Amygdala (tissue), 56 donors: ENCODE measurements at places on chromosomes 6 and 20.

DNA sequence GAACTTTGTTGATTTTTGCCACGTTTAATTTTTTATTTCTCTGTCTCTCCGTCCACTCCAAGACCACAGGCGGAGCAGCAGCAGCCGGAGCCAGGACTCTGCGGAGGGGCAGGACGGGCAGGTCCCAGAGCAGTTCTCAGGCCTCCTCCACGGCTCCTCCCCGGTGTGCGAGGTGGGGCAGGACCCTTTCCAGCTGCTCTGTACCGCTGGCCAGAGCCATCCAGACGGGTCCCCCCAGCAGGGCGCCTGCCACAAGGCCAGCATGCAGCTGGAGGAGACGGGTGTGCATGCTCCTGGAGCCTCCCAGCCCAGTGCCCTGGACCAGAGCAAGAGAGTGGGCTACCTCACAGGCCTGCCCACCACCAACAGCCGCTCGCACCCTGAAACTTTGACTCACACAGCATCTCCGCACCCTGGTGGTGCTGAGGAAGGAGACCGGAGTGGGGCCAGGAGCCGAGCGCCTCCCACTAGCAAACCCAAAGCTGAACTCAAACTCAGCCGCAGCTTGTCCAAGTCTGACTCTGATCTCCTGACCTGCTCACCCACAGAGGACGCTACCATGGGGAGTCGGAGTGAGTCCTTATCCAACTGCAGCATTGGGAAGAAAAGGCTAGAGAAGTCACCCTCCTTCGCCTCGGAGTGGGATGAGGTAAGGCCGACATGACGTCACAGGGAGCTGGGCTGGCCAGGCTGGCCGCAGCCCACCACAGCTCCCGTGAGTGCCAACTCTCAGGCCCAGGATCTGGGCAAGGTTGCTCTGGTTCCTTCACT lies 123.5 kb downstream of the TCP11 start:
- no peak for DNase-seq

DNA sequence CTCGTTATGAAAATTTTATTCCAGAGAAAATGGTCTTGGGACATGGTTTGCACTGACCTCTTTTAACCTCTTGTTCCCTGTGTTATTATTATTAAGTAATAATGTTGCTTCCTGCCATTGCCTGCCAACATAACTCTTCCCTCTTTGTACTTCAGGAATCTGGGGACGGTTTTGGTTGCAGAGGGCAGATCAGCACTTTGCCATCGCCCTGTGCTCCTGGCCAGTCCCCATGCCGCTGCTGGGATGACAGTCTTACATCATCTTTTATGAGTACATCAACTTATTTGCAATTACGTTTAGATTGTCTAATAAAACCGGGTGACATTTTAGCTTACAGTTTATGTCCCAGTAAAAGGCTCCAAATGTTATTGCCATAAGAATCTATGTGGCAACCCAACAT lies 157.2 kb downstream of the CDH26 start:
- DNase-seq, result no peak

DNA sequence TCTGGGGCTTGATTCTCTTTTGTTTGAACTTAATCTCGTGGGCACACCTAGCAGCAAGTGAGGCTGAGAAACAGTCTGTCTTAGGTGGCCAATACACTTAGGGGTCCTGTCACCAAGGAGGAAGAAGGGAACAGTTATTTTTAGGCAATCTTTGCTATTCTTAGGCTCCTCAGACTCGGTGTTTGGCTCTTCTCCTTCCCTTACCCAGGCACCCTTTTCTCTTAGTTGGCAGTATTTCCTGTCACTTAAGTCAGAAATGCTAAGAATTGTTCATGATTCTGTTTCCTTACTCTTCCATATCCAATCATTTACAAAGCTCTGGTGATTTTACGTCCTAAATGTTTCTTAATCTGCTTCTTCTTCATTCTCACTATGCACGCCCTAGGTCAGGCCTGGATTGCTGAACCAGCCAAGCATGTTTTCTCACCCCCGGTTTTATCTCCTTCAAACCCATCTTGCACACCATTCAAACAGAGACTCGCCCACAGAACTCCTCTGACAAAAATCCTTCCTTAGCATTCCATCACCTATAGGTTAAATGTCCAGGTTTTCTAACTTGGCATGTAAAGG lies 45.2 kb upstream of the TMEM217 start:
- DNase-seq, result no peak

- no peak for DNase-seq
Observed at GRCh38 chr6:4004249-4004648, 74.7 kb downstream of the FAM217A start.

DNA sequence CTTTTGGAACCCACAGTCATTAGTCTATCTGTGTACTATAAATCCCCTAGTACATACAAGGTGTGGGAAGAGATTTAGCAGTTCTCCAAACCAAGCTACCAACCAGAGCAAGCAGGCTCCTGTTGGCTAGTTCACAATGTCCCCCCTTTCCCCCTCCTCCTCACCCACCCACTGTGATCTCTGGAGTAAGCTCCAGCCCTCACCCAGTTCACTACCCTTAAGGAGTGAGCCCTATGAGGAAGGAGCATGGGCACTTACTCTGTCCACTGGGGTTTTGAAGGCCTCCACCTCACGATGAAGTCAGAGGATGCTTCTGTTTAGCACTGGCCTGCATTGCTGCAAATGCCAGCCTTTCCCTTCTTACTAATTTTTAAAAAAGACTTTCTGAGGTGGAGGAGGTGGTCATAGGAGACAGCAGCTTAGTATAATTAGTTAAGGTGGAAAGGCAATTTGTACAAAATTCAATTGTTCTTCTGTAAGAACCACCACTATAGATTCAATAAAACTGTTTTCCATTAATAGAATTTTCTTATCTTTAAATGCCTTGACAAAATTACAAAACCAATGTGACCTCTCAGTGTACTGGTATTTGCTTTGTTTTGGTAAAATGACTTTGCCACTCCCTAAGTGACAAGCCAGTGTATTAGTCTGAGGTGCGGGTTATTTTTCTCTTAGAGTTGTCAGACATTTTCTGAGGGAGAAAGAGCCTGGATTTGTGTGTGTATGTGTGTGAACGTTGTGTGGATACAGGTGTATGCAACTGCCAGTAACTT lies 86.2 kb downstream of the TULP4 start:
- DNase-seq, result no peak

DNA sequence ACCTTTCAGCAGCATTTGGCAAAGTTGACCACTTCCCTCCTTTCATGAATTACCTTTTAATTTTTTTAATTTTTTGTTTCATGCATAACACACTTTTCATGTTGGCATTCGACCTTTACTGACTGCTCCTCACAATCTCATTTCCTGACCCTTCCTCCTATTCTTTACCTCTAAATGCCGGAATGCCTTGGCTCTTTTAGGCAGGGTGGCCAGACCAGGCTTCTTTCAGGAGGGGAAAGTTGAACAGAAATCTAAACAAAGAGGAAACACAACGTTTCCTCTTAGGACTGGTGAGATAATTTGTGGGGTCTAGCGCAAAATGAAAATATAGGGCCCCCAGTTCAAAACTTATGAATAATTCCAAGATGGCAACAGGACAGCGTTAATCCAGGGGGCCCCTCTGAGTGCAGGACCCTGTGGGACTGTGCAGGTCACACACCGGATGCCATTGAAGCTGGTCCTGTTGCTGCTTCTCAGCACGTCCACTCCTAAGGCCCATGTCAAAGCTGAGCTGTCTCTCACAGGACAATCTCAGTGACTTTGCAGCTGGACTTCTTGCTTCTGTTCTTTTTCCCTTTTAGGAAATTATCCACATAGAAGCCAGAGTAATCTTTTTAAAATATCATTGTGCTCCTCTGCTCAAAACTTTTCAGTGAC lies 313.8 kb downstream of the HDGFL1 start:
- no peak for DNase-seq
